ENCODE measurements at places on chromosomes 7 and 10.

DNA sequence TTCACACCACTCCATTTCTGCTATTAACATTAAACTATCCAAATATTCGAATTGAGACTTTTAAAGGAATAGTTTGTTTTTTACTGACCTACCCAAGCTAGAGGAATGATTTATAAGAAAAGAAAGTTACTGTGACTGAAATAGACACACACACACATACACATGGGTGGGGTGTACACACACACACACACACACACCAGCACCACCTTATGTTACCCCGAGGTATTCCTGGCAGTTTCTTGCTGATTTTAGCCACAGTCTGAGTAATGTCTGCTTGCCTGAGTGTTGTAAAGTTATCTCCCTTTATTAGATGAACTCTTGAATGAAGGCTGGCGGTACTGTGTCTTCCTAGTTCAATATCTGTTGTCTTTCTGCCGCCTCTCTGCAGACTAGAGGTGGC lies 91.3 kb upstream of the PRKG1 start:
- DNase-seq: no peak

GRCh38 chr7:24343614-24344013 lies 59.6 kb downstream of the NPY start:
- DNase-seq: no peak

- no peak for DNase-seq
Measured at GRCh38 chr10:11329062-11329673, 282.3 kb downstream of the USP6NL start.

DNA sequence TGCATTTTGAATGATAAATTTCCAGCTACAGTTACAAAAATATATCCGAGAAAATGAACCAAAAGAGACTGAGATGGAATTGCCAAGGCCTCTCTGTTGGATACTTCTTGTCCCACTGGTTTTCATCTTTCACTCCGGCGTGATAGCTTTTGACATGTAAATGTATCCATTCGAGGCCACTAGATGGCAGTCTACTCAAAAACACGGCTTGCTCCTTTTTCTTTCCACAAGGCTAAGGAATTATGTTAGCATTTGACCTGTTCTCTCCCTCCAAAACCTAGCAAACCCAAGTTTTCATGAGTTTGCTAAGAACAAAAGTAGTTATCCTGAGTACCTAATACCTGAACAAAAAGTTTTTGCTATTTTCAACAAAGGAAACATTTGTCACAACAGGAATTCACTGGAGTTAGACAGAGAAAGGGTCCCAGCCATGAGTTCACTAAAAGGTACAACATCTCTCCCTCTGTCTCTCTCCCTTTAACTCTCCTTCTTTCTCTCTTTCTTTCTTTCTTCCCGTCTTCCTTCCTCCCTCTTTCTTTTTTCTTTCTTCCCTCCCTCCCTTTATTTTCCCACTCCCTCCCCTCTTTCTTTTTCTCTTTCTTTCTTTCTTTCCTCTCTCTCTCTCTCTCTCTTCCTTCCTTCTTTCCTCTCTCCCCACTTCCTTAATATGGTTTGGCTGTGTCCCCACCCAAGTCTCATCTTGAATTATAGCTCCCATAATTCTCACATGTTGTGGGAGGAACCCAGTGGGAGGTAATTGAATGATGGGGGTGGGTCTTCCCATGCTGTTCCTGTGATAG lies 207.9 kb upstream of the MYO3A start:
- DNase-seq: no peak

DNA sequence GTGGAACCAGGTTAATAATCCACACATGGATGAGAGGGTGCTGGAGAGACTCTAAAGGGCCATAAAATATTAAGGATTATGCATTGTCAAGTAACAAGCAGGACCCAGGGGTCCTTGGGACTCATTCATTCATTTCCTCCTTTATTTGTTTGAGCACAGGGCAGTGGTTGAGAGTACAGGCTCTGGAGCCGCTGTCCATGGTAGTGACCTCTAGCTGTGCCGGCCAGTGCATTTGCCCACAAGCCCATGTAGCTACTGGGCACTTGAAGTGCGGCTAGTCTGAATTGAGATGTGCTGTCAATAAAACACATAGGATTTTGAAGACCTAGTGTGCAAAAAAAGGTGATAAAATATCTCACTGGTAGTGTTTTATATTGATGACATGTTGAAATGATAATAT lies 137.6 kb downstream of the C10orf105 start:
- DNase-seq: no peak

DNA sequence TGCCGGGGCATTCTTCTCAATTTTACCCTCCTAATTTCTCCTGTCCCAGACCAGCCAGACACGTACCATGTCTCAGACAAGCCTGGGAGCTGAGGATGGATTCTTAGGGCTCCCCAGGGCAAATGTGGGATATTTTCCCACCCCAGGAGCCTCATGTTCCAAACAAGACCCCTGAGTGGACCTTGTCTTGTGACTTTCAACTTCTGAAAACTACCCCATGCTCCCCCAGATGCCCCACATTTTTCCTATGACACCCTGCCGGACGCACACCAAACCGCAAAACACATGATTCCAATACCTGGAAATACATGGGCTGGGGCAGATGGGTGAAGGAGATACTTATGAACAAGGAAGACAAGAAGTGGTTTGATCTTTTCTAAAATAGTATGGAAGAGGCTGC lies 874 bp downstream of the GIMAP5 start:
- no peak for DNase-seq

GRCh38 chr10:35251373-35252100 lies 84.8 kb upstream of the CCNY start:
- no peak for DNase-seq

DNA sequence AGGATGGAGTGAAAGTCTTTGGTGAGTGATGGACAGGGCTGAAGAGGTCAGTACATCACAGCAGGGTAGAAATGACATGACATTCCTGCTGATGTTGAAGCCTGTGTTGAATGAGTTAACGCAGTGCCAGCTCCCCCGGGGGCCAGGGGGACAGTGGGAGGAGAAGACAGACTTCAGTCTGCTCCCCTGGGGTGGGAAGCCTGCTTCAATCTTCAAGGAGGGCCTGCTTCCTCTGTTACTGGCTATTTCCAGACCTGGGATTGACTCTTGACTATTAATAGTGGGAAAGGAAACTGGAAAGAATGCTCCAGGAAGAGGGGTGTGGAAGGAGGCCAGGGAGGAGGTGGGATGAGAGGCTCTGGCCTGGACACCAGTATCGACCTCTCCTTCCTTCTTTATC lies 27.2 kb downstream of the PODXL start:
- no peak for DNase-seq

DNA sequence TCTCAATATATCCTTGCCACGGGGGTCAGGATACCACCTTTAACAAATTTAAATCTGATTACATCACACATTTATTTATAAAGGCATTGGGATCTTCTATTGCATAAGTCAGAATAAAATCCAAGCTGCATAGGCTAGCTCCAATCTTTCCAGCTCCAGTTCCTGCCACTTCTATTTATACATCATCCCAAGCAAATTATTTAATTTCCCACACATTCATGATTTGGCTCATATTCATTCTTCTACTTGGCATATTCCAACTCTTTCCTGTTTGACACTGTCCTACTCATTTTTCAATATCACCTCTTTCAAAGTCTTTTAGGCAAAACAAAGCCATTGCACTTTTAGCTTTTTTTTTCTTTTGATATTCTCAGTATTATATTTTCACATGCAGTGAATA lies 579.0 kb upstream of the FZD8 start:
- no peak for DNase-seq

GRCh38 chr10:9634466-9634865 lies 1383.2 kb upstream of the CELF2 start:
- DNase-seq: no peak

Measured in stimulated activated CD4-positive, alpha-beta T cell treated with anti-CD3 and anti-CD28 coated beads, Interleukin-12 subunit alpha, Interleukin-12 subunit beta, amount 100 ng/mL, for 4 hours (primary cell).